Posterior cingulate gyrus (tissue), 11 donors: ENCODE measurements at places on chromosomes 4 and X.

GRCh38 chr4:52369649-52370048, 289.5 kb downstream of the USP46 start:
- no peak for DNase-seq

- DNase-seq: no peak
These were observed 18.8 kb downstream of the MSANTD1 start for GRCh38 chr4:3267576-3268394.

GRCh38 chrX:47247999-47248320, 15.2 kb downstream of the USP11 start:
- DNase-seq: no peak

DNA sequence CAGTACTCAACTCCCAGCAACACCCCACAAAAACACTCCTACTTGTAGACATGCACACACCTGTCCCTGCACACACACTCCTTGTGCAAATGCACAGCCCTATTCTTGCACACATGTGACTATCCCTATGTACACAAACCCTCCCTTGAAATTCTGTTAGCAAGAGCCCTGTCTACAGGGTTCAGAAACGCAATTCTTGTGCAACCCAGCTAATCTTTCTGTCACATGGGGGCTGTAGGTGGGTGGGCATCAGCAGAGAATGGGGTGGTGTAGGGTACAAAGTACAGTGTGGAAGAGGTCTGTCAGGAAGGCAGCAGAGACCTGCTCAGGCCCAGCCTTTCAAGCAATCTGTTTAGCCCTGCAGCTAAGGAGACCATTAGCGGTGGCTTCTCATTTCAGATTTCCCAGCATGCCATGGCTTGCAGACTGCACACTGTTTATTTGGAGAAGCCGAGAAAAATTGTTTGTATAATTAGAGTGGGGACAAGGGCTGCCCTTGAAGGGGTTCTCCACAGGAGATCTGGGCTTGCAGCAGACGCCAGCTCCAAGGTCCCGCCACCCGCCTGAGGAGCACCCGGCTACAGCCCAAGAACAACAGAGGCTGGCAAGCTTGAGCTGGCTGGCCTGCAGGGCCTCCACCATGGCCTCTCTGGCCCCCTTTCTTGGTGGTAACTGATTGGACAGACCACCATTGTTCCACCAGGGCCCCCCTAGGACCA, 144.0 kb upstream of the PJA1 start:
- no peak for DNase-seq

- no peak for DNase-seq
These were observed at the start of gene CACNA1F for GRCh38 chrX:49233176-49233575. Gene CACNA1F (minus strand): TSS chrX:49233340. CDS start chrX:49233309, 31 bp downstream.

- DNase-seq: no peak
These were observed 500 bp downstream of the GAR1 start for GRCh38 chr4:109816082-109816442.

GRCh38 chr4:89598602-89599001, 238.4 kb downstream of the SNCA start:
- DNase-seq: no peak

DNA sequence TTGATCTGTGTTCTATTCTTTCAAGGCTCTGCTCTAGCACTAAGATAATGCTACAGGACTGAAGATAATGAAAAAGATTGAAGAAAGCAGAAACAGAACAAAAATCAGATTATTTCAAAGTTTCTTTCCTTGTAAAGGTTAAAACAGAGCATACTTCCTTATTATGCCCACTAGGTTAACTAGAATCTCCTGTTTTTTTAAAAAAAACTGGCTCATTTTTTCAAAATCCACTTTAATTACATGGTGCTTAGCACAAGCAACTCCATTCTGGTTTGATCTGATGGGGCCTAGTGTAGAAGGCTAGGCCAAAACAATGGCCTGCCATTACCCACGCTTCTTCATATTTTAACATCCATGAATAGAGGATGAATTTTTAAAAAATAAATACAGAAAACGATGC, 1.2 kb upstream of the UBA6 start:
- no peak for DNase-seq
